ENCODE measurements at places on chromosomes 7 and 10.

- DNase-seq: no peak
Measured at GRCh38 chr10:88374392-88375175, 208.5 kb downstream of the RNLS start.

DNA sequence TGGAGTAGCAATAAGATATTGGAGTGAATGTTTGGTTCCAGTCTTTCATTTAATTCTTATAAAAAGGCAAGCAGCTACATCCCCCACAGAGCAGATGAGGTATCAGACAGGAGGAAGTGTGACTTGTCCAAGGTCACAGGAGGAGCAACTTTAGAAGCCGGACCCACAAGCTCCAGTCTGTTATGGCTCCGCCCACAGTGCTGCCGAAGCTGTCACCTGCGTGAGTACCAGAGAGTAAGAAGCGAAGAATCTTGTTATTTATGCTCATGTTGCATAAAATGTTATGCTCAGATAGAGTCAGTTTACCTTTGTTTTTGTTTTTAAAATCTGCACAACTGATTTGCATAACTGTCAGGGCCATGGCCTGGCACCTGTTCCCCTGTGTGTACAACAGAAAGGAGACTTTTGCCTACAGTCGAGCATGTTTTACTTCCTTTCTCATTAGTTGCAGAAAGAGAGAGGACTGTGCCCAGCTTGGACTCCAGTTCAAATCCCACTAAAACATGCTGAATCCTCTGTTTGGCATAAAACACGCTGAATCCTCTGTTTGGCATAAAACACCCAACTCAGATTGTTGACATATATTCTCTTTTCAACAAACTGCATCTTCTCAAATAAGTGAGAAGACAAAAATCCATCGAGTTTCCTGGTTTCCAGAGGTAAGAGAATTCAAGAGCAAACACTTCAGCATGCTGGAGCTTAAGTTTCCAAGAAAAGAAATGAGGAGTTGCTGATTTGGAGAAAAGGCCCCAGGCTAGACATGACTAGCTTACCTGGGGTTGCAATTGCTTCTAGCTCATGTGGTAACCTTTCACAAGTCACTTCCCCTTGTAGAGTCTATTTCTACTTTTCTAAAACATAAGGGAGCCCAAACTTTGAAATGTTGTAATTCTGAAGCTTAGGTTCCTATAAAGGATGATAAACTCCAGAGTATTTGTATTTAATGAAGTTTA, 409.8 kb upstream of the ZMIZ1 start:
- no peak for DNase-seq

DNA sequence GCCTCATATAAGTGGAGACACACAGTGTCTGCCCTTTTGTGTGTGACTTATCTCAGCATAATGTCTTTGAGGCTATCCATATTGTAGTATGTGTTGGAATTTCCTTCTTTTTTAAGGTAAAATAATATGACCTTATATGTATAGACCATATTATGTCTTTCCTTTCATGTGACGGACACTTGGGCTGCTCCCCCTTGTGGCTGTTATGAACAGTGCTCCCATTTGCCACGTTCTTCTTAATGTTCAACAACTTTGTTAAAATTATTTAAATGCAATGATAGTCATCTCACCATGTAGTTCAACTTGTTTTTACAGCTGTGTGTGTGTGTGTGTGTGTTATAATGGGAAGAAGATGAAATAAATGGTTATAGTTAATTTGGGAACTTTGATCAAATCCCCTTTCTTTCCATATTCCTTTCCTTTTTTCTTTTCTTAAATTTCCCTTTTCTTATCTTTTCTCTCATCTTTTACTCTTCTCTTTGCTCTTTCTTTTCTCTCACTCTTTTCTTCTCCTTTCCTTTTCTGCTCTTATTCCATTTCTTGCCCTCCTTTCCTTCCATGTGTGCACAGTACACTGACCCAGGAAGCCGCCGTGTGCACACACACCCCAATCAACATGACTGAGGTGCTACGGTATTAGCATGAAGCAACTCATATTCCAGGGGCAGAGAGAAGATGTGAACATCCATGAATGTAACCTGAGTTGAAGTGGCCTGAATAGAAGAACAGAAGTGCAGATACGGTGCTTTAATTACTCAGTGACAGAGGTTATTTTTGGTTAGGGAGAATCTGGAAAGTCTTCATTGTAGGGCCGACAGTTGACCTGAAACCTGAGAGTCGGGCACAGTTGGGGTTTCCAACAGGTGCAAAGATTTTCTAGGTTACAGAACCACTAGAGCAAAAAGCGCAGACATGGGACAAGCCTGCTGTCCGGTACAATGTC, 596.6 kb downstream of the SDK1 start:
- DNase-seq: no peak

DNA sequence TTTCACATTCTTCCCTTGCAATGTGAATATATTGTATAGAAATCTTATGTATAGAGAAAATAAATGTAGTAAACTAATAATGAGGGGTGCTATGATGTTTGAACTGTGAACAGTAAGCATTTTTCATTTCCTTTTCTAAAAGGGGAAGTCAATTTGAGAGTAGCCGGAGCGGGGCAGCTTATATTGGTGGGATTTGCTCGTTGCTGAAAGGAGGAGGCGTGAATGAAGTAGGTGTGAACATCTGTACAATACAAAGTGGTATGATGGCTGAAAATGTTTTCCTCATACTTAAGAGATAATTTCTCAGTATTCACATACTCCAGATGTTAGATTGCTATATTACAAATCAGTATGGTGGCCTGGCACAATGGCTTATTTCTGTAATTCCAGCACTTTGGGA, 87.1 kb downstream of the SRI start:
- no peak for DNase-seq

GRCh38 chr7:32020551-32021159, 49.6 kb downstream of the PDE1C start:
- no peak for DNase-seq

DNA sequence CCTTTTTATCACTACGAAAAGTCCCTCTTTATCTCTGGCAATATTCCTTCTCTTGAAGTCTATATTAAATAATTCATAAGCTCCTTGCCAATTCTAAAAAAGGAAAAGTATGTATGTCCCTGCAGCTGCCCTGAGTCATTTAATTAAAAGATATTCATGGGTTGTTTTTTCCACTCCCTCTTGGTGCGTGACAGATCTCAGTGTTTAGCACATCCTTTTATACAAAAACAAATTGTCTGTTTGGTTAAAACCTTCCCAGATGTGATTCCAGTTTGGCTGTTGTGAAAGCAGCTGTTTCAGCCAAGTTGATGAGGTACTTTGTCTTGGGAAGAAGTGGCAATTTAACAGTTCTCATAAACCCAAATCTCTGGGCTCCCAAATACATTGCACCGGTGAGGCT, 33.8 kb upstream of the PRLHR start:
- no peak for DNase-seq

GRCh38 chr7:75687246-75688088, 51.3 kb downstream of the HIP1 start:
- no peak for DNase-seq

DNA sequence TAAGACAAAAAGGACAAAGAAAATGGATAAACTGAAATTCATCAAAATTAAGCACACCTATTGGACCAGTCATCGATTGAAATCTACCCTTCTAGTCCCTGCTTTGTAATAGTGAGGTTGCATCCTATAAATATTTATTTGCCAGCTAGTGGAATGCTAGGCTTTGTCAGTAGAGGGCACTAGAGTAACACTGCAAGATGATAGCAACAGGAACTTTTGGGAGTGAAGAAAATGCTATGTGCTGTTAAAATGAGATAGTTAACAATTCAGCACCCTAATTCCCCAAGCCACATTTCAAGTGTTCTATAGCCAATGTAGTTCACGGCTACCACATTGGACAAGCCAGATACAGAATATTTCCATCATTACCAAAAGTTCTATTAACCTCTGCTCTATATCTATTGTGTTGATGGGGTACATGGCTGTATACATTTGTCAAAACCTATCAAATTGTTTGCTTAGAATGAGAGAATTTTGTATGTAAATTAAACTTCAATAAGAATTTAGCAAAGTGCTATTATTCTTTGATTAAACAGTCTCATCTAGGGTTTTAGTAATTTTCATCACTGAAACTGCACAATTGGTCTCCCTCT, 69.8 kb downstream of the LSMEM1 start:
- no peak for DNase-seq

GRCh38 chr7:49432254-49432653, 341.2 kb upstream of the VWC2 start:
- DNase-seq: no peak

DNA sequence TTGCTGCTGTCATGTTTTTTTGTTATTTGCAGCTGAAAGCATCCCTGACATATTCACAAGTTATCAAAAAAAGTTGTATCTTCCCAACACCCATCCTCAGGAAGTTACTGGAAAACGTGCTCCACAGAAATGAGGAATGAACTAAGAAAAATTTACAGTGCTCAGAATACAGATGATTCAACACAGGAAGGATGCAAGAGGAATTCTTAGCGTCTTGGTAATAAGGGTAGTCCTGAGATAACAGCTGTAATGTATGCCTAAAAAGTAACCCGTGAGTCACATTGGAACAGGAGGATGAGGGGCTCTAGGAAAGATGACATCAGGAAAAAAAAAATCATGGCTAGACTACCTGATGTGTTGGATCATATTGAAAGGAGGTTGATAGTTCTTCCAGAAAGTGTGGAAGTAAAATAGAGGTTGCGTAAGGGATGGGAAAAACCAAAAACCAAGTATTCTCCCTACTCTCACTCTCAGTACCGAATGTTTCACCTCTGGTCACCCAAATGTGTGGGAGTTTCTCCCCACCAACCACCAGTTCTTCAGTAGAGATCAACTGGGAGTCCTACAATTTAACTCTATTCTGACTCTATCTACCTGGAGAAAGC, 3.9 kb downstream of the ADAM12 start:
- no peak for DNase-seq

DNA sequence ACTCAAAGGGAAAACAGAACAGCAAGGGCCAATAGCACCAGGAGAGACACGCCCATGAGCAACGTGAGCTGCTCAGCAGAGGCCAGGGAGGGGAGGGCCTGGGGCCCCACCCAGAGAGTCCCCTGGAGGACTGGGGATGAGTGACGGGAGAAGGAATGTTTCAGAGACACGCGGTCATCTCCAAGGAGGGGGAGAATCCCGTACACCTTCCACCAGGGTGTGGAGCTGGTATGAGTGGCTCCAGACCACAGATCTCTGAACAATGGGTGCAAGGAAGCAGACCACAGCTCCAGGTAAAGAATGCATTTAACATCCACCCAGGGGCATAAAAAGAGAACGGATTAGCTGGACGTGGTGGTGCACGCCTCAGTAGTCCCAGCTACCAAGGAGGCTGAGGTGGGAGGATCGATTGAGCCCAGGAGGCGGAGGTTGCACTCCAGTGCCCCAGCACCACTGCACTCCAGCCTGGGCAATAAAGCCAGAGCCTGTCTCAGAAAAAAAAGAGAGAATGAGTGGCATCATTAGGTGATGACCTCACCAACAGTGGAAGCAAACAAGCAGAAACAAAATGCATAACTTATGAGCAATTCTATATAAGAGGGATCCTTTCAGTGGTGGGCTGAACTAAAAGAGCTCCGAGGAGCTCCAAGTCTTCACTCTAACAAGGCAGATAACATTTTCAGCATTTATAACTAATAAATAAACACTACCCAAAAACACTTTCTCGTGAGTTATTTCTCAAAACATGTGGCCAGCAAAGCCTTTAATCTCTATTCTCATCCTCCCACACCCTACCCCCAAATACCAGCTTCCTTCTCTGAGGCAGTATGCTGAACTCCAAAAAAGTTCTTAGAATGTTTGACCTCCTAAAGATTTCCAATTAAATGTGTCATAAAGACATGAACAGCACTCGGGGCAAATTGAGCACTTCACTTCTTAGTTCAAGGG, 12.5 kb downstream of the PSAP start:
- no peak for DNase-seq

DNA sequence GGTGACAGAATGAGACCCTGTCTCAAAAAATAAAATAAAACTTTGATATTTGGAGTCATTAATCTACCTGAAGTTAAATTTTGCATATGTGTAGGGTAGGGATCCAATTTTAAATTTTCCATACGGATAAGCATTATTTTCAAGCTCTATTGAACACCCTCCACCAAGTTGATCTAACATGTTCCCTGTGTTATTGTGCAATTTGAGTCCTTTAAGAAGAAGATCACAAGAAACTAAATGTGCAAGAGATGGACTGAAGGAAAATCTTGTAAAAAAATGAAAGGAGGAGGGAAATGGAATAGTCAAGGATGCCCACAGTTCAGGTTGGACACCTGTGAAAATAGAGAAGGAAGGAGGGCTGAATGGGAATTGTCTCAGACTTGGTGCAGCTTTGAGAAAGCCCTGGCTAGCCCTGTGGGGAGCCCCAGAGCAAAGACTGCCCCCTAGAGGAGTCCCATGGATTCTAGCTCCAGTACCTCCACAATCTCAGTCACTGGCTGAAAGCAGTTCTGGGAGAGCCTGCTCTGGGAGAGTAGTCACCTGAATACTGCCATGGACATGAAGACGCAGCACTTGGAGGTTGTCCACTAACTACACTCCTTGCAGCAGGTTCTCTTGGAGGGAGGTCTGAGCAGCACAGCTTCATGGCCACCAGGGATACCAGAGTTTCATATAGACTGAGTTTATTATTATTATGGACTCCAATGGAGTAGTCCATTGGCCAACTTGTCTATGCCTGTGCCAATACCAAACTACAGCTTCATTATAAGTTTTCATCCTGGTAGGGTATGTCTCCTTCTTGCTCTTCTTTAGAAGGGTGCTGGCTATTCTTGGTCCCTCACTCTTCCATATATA, 5.7 kb upstream of the TIAL1 start:
- no peak for DNase-seq

GRCh38 chr7:108003599-108003935, 606 bp upstream of the LAMB1 start:
- no peak for DNase-seq

DNA sequence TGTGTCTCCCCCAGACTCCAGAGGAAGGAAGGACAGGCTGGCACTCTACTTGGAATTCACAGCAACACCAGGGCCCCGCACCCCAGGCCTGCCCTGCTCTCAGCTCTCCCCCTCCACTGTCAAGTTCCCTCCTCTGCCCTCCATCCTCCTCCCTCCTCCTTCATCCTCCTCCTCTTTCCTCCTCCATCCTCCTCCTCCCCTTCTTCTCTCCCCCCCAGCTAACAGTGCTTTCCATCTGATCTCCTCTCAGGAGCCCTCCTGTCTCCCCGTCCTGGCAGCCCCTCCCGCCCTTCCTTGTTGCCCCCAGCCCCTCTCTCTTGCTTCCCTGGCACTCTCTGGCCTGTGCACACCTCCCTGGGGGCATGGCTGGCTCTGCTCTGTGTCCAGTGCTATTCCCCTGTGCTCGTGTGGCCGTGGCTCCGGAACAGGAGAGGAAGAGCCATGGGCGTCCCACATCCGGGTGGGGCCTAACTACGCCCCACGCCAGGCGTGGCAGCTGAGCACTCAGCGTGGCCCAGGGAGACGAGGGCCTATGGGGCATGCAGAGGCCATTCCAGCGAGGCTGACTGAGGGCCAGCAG, 64.2 kb downstream of the PWWP2B start:
- DNase-seq: no peak

GRCh38 chr7:106871793-106872571, 6.9 kb downstream of the PIK3CG start:
- no peak for DNase-seq
